RCC 7860 (cell line): ENCODE measurements at places on chromosomes 1 and 21.

DNA sequence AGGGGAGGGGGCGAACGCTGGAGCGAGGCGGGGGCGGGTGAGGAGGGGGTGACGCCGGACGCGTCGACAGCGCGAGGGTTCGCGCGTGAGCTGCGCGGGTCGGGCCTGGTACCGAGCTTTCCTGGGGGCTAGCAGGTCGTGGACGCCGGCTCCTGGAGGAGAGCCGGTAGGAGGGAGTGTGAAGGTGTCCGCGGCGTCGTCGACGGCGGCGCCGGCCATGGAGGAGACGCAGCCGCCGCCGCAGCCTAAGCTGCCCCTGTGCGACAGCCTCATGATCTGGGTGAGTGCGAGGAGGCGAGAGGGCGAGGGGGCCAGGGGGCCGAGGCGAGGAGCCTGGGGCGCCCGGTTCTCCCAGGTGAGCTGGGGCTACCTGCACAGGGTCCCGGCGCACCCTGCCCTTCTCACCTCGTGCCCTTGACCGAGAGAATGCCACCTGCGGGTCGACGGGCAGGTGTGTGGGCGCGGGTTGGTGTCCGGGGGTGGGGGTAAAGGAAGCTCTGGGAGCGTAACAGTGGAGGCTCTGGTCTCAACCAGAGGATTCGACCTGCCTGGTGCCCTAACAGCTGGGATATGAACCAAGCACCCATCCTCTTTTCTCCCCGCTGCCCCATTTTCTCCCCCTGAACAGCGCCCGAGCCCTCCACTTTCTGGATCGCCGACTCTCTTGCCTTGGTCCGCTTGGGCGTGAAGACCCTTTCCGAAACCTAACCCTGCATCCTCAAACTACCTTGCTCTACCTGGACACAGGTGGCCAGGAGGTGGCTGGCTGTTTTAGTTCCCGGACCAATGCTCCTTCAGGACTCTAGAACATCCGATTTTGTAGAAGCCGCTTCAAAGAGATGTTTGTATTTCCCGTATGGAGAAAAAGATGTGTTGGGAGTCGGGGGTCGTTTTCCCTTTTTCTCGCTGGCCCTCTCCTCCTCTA lies at the start of gene HOOK1:
TSS of gene HOOK1 (plus strand) at position 49 of the 925 bp plus-strand sequence. CDS start at position 218, 169 bp downstream.
- DNase-seq: no peak

- DNase-seq: no peak
These were observed 2.6 kb downstream of the RNF220 start for GRCh38 chr1:44407430-44408211.

GRCh38 chr1:53001128-53001527 lies 60.9 kb upstream of the PODN start:
- DNase-seq: no peak

DNA sequence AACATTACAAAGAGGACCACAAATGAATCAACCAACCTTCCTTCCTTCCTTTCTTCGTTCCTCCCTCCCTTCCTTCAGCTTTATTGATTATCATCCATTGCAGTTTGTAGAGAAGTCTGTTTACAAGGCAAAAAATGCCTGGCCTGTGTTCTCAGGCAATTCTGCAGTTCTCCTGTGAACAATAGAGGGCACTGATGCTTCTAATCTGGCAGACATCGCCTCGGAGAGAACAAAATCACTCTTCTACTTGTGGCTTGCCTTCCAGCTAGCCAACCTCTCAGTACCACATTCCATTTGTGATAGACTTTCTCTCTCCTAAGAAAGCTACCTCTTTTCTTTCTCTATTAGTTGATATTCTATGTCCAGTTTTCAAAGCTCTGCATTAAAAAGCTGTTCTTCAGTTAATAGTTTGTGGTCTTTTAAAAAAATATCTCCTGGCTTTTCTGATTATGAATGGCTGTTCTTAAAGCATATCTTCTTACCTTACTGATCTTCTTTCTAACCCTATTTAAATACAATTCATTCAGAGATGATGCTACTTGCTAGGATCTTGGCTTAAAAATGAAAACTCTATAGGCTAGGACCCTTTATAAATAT lies 26.9 kb upstream of the ESRRG start:
- peak; percentile 9 for DNase-seq

DNA sequence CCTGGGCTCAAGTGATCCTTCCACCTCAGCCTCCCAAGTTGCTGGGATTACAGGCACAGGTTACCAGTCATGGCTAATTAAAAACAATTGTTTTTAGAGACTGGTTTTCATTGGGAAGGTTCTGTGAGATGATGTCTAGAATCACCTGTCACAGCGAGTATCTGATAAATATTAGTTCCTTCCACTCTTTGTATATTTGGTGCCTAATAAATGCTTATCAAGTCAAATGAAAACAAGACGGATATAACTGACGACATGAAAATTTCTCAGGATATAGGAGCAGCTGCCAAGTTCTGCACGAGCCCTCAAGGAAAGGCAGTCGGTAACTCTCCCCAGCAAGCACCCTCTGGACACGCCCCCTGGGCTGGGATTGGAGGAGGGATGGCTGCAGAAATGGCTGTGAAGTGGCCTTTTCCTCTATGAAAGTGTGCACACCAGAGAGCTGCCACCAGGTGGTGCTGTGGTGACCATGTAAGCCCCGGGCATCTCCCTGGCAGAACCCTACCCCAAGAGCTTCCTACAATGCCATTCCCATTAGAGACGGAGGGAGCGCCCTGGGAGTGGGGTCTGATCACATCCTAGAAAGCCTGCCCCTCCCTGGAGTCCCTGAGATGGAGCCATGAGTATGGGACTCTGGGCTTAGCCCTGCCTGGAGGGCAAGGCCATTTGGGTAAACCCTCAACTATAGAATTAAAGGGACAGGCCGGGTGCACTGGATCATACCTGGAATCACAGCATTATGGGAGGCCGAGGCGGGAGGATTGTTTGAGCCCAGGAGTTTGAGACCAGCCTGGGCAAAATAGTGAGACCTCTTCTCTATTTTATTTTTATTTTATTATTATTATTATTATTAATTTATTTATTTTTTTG lies 50.9 kb downstream of the HTR6 start:
- DNase-seq: peak; percentile 82

DNA sequence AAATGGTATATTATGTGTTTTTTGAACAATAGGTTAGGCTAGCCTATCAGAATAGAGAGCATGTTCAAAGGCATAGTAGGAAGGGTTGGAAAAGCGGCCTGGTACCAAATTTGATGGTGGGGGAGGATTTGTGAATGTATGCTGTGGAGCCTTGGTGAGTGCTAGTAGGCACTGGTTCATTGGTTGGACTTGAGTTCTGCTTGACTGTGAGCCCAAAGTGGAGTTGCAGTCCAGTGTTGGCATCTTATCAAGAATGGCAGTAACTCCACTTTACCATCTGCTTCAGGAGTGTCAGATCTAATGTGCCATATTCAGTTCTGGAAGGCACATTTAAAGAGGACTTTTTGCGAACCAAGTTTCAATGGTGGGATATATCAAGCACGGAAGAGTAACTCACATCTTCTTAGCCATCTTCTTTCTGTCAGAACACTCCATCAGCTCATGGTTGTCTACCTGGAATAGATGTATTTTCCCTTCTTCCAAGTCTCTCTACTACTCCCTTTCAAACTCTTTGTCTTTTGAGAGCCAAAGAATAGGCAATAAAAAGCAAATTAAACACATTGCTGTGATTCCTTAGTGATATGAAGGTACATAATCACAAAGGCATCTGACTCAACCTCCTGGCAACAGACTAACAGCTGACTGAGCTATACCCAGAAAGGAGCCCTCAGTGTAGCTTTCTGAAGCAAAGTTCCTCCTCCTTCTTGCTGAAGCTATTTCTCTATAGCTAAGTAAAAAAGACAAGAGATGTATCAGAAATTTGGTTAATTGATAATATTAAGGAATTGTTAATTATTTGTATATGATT lies 21.7 kb downstream of the LRRC8B start:
- DNase-seq: peak; percentile 13

GRCh38 chr1:95249916-95250315 lies 15.9 kb downstream of the RWDD3 start:
- DNase-seq: no peak

GRCh38 chr1:62210960-62211359 lies 16.3 kb downstream of the L1TD1 start:
- no peak for DNase-seq

DNA sequence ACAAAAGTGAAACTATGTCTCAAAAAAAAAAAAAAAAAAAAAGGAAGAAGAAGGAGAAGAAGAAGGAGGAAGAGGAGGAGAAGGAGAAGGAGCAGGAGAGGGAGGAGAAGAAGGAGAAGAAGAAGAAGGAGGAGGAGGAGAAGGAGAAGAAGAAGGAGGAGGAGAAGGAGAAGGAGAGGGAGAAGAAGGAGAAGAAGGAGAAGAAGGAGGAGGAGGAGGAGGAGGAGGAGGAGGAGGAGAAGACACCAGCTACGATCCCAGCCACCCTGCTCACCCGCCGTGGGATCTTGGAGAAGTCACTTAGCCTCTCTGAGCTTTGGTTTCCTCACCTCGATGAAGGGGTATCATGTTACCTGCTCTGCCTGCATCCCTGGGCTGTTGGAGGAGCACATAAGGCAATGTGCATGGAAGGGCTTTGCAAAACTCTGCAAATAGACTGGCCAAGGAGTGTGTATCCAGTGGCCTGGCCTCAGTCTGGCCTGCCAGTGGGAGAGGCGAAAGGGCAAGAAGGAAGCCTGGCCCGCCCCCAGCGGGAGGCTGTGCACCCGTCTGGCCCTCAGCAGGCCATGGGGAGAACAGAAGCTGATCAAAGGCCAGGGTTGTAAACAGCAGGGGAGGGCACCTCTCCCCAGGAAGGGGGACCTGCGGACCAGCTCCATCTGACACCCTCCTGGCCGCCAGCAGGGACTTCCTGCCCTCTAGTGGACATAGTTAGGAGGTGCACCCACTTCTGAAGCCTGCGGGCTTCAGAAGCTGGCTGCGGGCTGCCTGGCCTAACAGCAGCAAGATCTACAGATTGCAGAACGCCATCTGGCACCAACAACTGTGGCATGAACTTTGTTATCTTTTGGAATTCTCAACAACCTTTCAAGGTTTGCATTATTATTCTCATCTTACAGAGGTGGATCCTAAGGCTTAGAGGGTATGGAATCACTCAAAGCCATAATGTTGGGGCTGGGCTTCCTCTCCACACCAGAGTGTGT lies 19.2 kb upstream of the CDK18 start:
- DNase-seq: peak; percentile 54

DNA sequence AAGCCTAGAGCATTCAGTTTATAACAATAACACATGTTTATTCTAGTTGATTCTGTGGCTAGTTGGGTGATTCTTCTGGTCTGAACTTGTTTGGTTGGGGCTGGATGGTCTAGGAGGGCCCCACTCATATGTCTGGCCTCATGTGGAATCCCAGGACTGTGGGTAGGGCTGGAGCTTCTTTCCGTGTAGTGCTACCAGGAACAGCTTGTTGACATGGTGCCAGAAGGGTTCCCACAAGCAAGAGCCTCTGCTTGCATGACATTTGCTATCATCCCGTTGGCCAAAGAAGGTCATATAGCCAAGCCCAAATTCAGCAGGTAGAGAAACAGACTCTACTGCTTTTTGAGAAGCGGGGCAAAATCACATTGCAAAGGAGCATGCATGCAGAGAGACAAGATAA lies 67.6 kb upstream of the PPP2R5A start:
- DNase-seq: no peak

DNA sequence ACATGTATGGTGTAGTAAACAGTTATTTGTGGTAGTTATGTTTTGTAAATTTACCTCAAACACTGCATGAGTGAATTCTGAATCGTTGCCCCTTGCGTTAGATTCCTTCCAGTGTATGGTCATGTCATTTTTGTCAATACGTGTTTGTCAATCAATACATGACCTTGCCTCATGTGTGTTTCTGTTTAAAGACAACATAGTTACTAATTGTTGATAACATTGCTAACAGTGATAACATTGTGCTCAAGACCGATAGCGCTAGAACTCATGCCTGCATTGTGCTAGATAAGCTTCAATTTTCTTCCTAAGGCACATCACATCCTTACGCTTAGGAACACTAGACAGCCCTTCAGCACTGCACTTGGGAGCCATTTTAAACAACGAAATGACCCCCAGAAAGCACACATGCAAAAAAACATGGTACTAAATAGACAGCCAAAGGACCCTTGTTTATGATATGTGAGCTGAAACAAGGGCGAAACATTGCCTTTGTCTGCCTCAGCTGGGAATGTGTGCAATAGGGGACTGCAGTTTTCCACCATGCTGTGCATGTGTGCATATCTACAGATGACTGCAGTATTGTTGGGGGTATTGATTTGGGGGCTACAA lies 37.3 kb downstream of the MRPS6 start:
- no peak for DNase-seq

DNA sequence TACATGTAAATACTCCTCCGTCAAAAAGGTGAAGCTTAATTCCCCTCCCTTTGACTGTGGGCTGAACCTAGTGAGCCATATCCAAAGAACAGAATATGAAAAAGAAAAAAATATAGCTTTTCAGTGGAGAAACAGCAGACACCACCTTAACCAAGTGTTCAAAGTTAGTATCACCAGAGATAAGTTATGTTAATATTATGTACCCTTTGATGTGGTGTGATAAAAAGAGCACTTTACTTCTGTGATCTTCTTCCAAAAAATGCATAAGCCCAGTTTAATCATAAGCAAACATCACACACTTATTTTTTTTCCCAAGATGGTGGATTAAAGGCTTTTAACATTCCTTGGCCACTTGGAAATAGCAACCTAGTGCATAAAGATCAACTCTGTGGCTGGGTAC lies 79.4 kb downstream of the SEC16B start:
- DNase-seq: no peak

GRCh38 chr1:55289614-55290013 lies 74.5 kb upstream of the USP24 start:
- no peak for DNase-seq

- no peak for DNase-seq
These were observed 18.6 kb upstream of the ADGRB2 start for GRCh38 chr1:31782421-31783410.

GRCh38 chr1:7300893-7301663 lies 470.0 kb upstream of the VAMP3 start:
- peak; percentile 98 for DNase-seq

- no peak for DNase-seq
These were observed 12.8 kb downstream of the ETNK2 start for GRCh38 chr1:204139088-204139487.

GRCh38 chr1:155392898-155393411 lies 72.3 kb downstream of the RUSC1 start:
- no peak for DNase-seq

DNA sequence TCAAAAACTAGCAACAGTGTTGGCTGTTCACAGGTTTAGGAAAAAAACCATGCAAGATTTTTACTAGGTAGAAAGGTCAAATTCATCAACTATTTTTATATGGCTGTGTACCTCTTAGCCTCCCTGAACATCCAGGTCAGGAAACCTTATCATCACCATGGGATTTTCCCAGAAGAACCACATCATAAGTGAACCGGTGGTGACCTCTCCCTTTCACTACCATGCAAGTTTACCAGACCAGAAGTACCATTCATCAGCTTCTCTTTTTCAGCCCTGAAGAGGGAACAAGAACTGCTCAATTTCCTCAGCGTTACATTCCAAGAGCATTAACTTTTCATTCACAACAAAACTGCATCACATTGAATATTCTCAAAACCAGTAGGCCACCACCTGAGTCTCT lies 5.9 kb downstream of the SSBP3 start:
- no peak for DNase-seq

GRCh38 chr1:26724926-26725325 lies 29.1 kb downstream of the ARID1A start:
- DNase-seq: no peak
